ENCODE measurements at places on chromosomes 11 and 22.

DNA sequence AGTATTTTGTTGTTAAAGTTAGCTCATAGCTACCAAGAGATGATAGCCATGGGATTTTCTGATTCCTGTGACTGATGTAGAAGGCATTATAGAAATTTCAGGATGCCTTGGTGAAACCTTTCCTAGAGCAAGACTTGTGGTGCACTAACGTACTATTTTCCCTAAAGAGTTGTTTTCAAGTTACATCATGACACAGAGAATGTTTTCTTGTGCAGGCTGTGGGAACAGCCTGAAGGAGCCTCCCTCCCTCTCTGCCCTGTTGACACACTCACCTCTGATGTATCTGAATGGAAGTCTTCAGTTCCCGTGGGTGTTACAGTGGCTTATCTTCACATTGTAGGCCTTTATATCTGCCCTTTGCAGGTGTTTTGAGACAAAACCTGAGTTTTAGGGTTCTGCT, 121.6 kb downstream of the LDLRAD3 start:
- DNase-seq = no peak

GRCh38 chr11:64753380-64754123, 6.2 kb downstream of the PYGM start:
- no peak for DNase-seq

- DNase-seq = no peak
Measured at GRCh38 chr11:17489751-17490150, 13.1 kb upstream of the ABCC8 start.

DNA sequence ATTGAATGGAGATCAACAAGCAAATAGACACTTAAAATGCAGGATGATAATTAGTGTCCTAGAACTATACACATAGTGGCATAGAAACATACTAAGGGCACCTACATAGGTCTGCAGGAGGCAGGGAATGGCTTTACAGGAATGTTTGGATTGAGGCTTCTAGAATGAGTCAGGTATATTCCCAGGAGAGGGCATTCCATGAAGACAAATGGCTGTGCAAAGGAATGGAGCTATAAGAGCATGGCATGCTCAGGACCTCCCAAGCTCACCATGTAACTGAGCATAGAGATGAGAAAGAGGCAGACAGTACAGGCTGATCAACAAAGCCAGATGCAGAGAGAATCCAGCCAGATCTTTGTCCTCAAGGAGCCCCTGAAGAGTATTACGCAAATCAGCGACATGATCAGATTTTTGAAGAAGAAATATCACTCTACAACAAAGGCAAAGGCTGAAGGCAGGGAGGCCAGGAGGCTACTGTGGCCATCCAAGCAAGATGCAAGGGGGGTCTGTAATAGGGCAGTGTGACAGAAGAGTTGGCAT, 211.1 kb upstream of the MTNR1B start:
- DNase-seq = no peak

DNA sequence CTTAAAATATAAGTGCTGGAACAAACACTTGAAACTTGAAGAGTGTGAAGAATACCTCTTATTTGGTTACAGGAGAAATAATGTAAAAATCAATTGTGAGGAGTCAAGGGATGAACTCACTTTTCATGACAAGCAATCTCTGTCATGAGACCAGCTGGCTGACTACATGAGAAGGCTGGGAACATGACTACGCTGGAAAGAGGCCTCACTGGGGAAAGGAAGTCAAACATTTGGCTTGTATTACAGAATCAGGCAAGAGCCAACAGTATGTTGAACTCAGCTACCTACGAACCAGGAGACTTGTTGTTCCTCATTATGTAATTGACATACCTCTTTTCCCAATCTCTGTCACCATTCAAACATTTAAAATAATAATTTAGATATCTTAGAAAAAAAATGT, 14.4 kb downstream of the DCDC1 start:
- no peak for DNase-seq

DNA sequence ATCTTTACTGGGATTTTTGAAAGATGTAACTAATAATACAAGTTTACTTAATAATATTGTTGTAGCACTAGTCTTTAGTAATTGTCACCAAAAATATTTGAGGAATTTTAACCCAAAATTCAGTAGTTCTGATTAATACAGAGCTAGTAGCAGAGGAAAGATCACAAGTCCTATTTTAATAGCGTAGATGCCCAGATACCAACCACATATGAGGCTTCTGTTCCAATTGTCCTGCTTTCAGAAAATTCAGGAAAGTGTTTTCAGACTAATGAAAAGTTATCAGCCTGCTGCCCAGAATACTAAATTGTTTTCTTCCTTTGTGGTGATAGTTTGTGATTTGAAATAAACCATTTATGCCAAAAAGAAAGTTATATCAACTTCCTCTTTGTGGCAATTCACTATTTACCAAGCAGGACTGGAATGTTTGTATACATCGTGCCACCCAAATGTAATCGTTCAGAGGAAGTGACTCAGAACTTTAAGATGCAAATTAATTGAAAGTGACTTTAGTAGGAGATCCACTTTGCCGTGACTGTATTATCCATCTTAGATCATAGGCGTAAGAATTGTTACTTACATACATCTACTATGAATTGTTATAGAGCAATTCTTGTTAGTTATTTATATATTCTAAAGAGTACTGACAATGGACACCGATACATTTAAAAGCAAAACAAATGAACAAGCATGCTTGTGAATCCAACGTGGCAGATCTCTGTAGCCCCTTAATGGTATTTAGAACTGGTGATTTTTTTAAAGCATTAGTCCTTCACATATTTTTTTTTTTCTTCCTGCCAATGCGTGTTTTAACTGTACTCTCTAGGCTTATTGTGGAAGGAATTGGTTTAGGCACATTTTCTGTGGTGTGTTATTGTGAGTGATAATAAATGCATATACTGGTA, 231.0 kb downstream of the DDX10 start:
- no peak for DNase-seq

DNA sequence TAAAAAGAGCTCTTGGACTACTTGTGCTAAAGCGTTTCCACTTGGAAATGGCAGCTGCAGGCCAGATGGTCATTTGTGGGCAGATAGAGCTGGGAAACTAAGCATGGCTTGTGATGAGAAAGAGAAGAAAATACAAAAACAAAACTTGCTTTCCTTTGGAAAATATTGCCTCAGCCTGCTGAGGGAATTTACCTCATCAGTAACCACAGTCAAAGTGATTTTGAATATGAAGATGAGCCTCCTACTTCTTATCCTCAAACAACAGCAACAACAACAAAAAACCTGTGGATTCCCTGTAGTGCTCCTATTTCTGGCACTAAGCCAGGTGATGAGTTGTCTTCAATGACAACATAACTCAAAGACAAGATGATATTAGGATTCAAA, 62.7 kb upstream of the FIBIN start:
- no peak for DNase-seq

DNA sequence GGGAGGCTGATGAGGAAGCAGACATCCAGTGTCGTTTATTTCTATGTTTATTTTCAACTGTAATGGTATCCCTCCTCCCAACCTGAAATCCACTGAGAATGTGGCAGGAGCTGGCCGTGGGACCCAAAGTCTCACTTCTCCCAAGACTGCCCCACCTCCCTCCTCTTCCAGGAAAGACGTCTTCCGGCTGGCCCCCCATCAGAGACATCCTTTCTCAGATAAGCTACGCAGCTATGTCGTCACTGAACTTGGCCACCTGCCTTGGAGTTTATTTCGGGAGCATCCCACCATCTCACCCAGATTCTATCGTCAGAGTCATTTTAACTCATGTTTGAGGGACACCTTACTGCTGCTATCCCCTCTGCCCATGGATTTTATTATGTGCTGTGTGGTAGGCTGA, 13.9 kb downstream of the TMEM184B start:
- no peak for DNase-seq

DNA sequence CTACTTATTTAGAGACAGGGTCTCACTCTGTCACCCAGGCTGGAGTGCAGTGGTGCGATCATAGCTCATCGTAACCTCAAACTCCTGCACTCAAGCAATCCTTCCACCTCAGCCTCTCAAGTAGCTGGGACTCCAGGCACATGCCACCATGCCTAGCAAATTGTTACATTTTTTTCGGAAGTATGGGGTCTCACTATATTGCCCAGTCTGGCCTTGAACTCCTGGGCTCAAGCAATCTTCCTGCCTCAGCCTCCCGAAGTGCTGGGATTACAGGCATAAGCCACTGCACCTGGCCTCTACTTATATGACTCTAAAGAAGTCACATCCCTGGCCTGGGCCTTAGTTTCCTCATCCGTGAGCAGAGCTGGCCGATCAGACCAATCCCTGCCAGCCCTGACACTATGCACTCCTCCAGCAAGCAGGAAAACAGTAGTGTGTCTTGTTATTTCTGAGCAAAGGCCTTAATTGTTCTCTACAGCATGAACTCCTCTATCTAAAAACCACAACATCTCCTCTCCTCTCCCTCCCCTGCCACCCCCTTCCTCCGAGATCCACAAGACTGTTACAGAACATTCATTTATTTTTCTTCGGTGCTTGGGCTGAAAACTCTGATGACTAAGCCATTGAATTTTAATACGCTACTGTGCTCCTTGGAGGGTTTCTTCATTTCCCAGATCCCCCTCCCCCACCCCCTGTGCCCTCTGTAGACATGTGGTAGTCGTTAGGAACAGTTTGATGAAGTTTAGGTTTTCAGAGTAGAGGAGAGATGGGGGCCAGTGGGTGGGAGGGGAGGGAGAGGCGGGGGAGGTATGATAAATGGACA, 91.5 kb downstream of the ABTB2 start:
- DNase-seq = no peak

Measured in stimulated activated CD4-positive, alpha-beta T cell treated with anti-CD3 and anti-CD28 coated beads, Interleukin-4, amount 100 ng/mL, for 48 hours (primary cell).